ENCODE measurements at places on chromosomes 4 and X. TPM values are rescaled to one million over a fixed set of nuclear protein-coding genes. Genes with fewer than 3 reads are reported as not detected.

- no peak for DNase-seq
Measured at GRCh38 chrX:10483191-10483831, 137.1 kb downstream of the MID1 start.

DNA sequence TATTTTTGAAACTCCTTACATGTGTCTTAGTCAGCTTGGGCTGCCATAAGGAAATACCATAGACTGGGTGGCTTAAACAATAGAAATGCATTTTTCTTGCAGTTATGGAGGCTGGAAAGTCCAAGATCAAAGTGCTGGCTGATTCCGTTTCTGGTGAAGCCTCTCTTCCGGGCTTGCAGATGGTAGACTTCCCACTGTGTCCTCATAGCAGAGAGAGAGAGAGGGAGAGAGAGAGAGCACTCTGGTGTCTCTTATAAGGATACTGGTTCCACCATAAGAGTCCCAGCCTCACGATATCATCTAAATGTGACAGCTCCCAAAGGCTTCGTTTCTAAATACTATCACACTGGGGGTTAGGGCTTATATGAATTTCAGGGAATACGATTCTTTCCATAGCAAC, 39.7 kb downstream of the ENPEP start:
- DNase-seq, result no peak

DNA sequence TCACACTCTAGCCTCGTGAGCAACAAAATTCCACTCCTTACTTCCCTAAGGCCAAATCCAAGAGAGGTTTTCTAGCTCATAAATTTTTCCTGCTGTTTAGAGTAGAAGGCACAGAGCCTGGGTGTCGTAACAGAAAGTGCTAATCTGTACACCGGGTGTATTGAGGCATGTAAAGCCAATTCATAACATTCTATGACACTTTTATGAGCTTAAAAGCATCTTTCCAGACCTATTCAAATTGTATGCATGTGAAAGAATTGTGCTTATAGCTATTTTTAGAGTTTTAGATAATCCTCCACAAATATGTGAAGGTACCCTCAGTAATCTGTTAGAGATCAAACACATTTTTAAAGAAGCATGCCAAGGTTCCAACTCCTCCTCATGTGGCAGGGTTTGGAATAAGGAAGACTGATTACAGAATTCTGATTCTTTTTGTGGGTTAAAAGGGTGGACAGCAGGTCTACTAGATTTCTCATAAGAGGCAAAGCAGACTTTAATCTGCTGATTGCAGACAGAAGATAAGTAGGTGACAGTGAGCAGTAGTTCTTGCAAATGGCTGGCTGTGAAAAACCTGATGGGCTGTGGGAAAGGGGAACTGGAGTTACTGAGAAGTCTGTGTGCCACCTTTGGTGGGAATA, 25.5 kb upstream of the LRCH2 start:
- DNase-seq, result no peak

DNA sequence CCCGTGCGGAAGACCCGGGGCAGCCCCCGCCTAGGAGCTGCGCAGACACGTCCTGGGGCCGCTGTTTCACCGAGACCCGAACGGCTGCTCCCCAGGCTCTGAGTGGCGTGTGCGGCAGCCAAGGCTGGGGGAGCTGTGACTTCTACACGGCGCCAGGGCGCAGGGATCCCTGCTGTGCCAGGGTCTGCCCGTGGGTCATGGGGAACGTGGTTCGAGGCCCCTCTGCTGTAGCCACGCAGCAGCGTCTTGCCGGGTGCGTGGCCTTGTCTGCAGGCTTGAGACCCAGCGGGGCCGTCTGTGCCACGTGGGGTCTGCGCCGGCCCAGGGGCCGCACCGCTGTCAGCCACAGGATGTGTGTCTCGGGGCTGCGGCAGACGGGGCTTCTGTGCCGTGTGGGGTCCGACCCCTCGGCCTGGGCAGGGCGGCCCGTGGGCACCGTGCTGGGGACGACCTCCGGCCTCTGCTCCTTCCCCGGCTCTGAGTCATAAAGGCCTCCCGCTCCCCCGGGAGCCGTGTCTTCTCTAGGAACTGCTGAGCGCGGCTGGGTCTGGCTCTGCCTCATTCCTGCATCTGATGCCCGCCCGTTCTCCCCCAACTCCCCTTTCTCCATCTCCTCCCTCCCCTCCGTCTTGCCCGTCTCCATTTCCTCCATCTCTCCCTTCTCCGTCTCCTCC, 12.7 kb upstream of the GTPBP6 start:
- no peak for DNase-seq

ASB12 gene
- 0.44 TPM for polyA plus RNA-seq

DCAF12L1 gene
- 9.8 TPM for polyA plus RNA-seq

DNA sequence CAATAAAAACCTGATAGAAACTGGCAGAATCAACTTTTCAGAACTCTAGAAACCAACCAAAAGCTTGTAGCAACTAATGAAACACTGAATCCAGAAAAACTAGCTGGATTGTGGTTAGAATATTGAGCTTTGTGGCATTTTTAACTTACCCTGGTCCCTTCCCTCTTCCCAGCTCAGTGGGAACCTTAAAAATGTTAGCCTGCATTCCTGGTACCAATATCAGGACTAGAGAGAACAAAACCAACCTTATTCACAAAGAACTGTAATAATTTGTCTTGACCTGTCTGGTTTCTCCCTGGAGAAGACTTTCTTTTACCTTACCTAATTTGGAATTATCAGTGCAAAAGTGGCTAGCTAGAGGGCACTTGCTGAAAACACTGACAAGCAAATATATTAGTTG, 21.2 kb downstream of the SH3D19 start:
- no peak for DNase-seq

MAGIX gene
- polyA plus RNA-seq, result 5.7 TPM

DNA sequence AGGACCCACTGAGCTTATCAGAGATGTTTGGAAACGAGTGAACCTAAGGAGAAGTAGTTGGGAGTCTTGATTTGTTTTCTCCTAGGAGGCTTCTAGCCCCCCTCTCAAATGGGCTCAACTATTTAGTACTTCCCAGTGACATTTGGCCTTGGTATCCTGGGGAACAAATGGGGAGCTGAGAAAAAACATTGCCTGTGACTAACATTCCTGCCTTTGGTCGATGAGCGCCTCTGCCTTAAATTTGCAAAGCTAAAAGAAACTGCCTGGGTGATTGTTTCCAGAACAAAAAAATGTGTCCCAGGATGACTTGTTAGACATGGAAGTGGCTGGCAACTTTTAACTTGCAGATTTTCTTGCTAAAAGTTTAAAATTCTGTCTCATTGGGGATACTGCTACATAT, 58.8 kb upstream of the IGFBP7 start:
- DNase-seq, result no peak

ASMT gene
- polyA plus RNA-seq, result 0.08 TPM

GRCh38 chrX:115400960-115401359, 111.4 kb downstream of the LUZP4 start:
- DNase-seq, result no peak

GPRASP2 gene
- 41.0 TPM for polyA plus RNA-seq

- no peak for DNase-seq
Measured at GRCh38 chr4:86055898-86056297, 304.0 kb downstream of the MAPK10 start.

HSFX4 gene
- polyA plus RNA-seq, result not detected

GRCh38 chr4:179836179-179837075, 2394.2 kb upstream of the AGA start:
- DNase-seq, result no peak

POLN gene
- polyA plus RNA-seq, result 3.0 TPM

GRCh38 chr4:173801876-173802661, 272.0 kb upstream of the HAND2 start:
- no peak for DNase-seq

DNA sequence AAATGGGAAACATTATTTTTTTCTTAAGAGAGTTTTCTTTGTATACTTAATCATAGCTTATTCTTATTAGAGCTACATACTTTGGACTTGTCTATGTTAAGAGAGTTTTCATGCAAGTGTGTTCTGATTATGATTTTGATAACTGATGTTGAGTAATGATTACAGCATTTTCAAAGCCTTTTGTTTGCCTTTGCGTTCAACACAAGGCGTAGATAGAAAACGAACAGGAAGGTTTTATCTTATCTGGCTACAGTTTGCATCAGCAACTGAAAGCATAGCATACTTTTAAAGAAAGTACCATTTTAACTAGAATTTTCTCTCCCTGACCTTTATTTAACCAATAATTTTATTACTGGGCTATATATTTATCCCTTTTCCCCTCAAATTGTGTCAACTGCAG, 51.6 kb upstream of the PDLIM5 start:
- DNase-seq, result no peak

GRCh38 chr4:167117273-167117672, 117.0 kb downstream of the SPOCK3 start:
- DNase-seq, result no peak

RAB9B gene
- polyA plus RNA-seq, result 2.6 TPM

AGA gene
- 33.8 TPM for polyA plus RNA-seq

GPR34 gene
- polyA plus RNA-seq, result 5.4 TPM

DMRTC1 gene
- polyA plus RNA-seq, result 1.5 TPM

GRCh38 chr4:163148466-163149336, 18.0 kb downstream of the NAF1 start:
- no peak for DNase-seq

NWD2 gene
- 0.30 TPM for polyA plus RNA-seq

DNA sequence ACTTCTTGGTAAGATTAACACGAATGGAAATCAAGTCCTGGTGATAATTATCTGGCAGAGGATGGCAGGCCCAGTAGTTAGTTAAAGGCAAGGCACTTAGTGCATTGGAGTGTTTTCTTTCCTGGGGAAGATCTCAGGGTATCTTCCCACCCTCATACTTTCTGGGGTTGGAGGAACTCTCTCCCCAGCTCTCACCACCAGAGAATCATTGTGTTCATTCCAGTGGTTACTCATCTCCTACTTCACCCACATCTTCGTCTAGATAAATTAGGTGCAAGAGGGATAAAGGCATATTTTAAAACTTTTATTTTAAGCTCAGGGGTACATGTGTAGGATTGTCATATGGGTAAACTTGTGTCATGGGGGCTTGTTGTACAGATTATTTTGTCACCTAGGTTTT, 67.5 kb upstream of the SH3RF1 start:
- no peak for DNase-seq

GRCh38 chr4:39456946-39457763, 1.6 kb downstream of the RPL9 start:
- no peak for DNase-seq

SSX1 gene
- polyA plus RNA-seq, result not detected

AMBN gene
- 1.2 TPM for polyA plus RNA-seq

EFHC2 gene
- polyA plus RNA-seq, result 12.2 TPM

- DNase-seq, result no peak
Measured at GRCh38 chrX:102767287-102767686, 46.7 kb downstream of the GPRASP3 start.

DNA sequence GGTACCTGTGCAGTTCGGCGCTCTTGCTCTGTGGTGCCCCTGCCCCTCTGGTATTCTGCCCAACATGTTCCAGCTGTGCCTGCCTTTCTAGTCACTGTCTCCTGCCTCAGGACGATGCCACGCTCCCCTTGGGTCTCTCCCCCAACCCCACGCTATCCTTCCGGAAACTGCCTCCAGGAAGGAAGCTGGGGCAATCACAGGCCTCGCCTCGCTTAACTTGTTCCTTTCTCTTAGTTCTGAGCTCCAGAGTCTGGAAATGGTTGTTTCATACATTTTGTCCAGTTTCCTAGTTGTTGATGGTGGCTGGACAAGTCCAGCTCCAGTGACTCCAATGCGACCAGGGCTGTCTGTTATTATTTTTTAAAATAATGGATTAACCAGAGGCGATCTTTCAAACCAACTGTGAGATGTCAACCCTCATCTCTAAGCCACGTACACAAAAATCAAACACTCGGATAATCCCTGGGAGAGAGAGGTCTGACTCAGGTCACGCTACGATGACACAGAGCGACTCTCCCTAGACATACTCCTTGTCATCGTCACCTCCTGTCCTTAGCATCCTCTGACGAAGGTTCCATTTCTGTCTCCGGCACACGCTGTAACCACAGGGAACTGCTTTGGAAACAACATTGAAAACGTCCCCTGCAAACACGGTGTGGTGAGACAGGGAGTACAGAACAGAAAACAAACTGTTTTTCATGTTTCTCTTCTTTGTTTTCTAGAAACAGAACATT, 62.5 kb downstream of the ABLIM2 start:
- no peak for DNase-seq

SCML2 gene
- 12.3 TPM for polyA plus RNA-seq

DNA sequence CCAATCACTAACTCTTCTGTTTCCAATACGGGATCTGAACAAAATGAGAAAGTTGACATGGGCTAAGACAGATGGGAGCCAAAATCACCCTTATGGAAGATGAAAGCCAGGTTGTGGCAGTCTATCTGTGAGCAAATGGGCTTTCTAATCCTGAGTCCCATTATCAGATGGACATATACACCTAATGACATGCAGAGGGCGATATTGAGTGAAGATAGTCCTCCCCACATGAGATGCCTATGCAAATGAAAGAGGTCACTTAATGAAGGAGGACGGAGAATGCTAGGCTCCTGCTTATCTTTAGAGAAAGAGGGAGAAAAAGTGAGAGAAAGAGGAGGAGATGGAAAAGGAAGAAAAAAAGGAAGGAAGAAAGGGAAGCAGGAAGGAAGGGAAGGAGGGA, 547.5 kb downstream of the NLGN4X start:
- no peak for DNase-seq

INTU gene
- polyA plus RNA-seq, result 21.9 TPM

DNA sequence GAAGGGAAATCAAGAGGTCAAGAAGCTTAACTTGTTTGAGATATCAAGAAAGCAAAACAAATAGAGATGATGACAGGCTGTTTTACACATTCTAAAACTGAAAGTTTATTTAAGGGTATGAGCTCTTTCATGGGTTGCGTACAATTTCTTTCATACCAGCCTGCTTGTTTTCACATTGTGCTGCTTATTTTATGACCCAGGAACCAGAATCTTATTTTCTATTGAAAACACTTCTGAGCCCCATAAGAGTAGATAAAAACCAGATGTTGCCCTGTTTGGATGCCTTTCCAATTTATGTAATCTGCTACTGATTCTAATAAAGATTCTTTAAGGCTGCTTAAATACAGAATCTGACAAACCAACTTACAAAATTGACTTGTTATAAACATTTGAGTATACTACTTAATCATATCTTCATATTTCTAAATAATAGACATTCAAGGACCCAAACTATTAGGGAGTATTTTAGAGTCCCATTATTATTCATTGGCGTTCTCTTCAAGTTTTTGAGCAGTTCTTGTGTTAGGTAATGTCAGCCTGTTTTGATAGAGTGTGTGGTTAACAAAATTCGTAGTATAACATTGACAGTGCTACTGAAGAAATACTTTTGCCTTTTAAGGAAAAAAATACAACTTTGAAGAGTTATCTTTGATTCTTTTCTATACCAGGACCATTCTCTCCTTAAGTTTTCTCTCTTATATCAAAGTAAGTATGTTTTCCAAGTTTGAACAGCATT, 74.4 kb downstream of the PDLIM5 start:
- DNase-seq, result no peak

DMP1 gene
- not detected for polyA plus RNA-seq

All from right renal pelvis (tissue), 4 donors.